ENCODE measurements at places on chromosomes 6 and 20.

- DNase-seq: no peak
These were observed 224.0 kb upstream of the PLN start for GRCh38 chr6:118324116-118324515.

GRCh38 chr6:91976797-91977196 lies 1389.9 kb upstream of the MAP3K7 start:
- DNase-seq: no peak

DNA sequence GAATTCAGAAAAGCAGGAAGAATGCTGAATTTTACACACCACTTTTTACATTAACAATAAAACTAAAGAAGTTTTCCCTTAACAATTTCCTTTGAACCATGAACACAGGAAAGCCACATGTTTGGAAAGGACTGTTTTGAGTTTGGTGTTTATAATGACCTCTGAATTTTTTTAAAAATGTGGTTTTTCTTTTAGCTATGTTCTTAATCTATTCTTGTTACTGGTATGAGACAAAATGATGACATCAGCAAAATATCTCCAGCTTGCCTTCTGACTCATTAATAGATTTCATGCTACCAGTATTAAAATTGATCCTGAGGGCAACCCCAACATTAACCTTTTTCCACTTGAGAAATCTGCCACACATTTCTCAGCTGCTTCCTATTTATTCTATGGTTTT lies 217.5 kb upstream of the THEMIS start:
- DNase-seq: no peak

DNA sequence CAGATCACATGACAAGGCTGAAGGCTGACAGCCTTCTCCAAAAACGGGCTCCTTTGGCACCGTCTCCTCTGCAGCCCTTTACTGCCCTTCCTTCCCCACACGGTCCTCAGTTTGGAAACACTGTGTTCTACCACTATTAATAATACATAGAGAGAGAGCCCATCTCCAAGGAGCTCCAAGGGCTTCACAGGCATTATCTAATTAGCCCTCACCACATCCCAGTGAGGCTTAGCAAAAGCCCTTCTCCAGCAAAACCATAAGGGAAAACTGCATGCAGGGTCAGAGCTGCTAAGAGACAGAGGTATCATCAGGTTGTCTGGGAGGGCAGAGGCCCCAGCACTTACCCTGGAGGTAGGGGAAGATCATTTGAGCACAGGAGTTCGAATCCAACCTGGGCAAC lies 169.3 kb upstream of the JARID2 start:
- no peak for DNase-seq

GRCh38 chr6:104771258-104771832 lies 88.4 kb downstream of the HACE1 start:
- DNase-seq: no peak

- no peak for DNase-seq
These were observed 3.2 kb downstream of the SLC22A23 start for GRCh38 chr6:3453413-3454272.

- no peak for DNase-seq
These were observed 2.2 kb upstream of the ARID1B start for GRCh38 chr6:156774863-156775405.

DNA sequence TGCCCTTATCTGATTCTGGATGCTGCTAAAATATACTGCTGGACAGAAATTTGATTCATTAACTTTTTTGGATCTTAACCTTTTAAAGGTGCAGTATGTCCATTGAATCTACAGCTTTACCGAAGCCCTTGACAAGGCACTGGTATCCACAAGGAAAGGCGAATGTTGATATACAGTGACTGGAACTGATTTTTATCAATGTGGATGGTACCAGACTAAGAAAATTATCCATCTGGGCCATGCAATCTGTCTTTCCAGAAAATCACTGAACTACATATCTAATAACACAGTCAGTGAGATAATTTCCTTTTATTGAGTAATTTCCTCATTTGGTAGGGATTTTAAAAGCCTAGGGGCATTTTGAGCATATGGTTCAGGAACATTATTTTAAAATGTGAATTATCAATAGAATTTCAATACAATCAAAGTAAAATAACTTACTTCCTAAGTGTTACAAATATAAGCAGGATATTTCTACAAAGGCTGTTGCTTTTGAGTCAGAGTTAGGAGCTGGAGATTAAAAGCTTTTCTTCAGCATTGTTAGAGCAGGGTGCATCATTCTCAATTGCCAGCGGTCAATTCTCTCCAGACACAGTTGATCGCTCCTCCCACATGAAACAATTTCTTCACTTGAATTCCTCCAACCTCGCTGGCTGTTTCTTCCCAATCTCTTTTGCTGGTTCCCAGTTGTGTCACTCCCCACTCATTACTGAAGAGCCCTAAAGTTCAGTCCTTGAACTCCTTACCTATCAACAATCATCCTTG lies 585.3 kb upstream of the FLRT3 start:
- DNase-seq: no peak

DNA sequence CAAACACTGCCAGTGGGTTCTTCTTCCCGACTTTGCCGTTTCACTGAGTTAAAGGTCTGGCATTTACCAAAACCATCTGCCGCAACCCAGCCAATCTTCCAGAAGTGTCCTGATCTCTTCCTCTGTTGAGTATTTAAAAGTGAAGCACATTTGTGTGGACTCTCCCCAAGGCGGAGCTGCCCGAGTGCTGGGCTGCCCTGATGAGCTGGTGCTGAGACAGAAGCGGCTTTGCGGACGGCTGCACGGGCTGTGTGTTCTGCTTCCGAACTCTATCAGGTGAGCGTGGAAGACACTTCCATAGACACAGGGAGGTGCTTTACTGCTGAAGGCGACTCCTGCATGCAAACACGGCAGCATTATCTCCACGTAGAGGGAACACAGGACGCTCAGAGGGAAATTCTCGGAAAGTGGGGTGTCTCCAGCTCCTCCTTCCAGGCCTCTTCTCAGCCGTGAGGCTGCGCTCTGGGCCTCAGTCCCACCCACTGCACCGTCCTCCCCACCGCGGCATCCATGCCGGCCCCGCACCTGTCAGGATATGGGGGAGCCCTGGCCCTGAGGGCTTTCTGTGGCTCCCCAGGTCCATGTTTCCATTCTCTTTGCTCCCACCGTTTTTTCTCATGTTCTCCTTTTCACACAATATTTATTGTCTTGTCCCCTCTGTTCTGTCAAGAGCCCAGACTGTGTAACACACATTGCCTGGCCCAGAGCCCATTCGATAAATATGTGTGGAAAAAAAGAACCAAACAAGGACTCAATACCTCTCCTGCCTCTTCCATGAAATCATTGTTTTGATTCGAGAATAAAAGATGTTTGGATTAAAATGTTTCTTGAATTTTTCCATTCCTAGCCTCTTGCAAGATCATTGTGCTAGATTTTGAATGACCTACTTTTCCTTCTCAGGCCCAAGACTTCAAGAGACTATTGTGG lies 205.1 kb downstream of the DLL1 start:
- DNase-seq: no peak

- no peak for DNase-seq
These were observed 6.8 kb upstream of the ALDH8A1 start for GRCh38 chr6:134956676-134957075.

DNA sequence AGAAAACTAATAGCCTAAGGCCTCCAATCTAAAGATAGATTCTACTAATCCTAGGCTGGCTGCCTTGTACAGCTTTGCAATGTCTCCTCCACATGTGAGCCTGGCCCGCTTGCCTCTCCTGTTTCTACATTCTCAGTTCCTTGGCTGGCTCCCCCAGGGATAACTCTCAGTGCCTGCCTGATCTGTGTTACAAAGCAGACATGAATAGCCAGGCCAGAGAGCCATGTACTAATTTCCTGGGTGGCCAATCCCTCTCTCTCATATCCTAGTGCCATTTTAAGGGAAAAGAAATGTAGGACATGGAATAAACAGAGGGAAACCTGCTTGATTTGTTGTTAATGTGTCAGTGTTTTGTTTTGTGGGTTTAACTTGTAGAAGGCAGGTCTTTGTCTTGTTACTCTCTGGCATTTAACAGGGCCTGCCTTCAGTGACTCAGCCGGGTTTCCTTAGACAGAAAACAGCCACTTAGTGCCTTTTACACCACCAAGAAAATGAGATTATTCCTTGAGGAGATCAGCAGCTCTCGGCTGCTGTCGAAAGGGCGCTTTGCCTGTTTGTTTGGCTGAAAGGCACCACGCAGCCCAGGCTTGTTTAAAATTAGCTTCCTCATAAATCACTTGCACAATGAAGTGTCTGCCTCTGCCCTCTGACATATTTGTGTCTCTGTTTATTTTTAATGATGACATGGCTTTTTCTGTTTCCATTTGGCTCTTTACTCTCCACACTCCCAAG lies 702.7 kb downstream of the MAFB start:
- no peak for DNase-seq

DNA sequence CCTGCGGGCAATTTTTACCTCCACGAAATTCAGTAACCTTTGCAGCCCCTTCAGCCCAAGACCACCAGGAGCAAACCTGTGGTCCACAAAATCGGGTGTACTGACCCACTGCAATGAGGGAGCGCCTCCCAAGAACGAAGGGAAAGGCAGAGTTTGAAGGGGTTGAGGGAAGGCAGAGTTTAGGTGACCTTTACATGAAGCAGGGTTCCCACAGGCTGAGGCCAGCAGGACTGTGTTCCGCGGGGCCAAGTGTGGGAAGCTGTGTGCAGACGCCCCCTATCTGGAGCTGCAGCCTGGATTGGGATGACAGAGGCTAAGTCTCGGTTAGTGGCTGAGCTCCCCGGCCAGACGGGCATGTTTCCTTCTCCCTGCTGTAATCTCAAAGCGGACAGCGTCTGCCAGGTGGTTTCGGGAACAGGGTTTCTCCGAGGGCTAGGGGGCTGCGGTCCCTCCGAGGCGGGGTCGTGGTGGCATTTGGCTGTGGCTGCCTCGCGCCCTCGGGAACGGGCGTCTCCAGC lies 826 bp upstream of the PYGB start:
- DNase-seq: no peak

- DNase-seq: no peak
These were observed 5.4 kb downstream of the TRIM26 start for GRCh38 chr6:30207619-30208295.

DNA sequence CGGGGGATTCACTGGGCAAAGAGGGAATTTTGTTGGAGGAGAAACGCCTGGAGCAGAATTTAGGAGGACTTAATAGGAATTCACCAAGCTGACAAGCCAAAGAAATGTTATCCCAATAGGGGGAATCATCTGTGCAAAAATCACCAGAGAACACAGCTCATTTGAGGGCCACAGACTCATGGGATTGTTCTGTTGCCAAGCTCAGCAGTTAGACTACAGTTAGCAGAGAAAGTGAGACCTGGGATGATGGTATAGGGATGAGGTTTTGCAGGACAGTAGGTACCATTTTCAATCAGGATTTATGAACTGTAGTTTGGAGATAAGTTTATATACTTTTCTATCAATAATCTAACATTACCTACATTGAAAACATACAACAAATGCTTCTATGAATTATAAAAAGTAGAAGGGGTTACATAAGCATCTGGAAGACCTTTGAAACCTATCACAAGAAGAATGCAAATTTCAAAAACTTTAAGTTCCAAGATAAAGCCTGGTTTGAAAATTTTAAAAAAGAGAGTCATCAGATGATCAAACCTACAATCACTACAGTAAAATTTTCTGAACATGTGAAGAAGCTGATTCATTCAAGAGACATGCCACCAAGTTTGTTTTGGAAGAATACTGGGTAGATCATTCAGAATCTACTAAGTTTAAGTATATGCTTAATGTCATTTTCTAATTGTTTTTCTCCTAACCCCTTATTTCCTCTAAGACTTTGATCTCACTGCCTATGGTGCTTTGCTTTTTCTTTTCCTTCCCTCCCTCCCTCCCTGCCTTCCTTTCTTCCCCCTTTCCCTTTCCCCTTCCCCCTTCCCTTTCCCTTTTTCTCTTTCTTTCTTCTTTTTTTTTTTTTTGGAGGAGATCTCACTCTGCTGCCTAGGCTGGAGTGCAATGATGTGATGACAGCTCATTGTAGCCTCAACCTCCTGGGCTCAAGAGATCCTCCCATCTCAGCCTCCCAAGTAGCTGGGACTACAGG lies 81.5 kb downstream of the KIF13A start:
- no peak for DNase-seq

GRCh38 chr6:142943711-142944123 lies 1.3 kb downstream of the HIVEP2 start:
- DNase-seq: no peak

GRCh38 chr6:30775104-30775503 lies 30.8 kb upstream of the IER3 start:
- no peak for DNase-seq

GRCh38 chr6:159444056-159444760 lies 248.8 kb downstream of the SOD2 start:
- no peak for DNase-seq

DNA sequence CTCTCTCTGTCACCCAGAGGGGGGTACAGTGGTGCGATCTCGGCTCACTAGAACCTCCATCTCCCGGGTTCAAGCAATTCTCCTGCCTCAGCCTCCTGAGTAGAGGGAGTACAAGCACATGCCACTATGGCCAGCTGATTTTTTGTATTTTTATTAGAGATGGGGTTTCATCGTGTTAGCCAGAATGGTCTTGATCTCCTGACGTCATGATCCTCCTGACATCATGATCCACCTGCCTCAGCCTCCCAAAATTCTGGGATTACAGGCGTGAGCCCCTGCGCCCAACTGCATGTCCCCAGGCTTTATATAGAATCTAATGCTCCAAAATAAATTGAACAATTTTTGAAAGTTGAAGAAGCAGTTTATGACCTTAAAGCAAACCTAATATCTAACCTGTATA lies 7.0 kb upstream of the CRISP2 start:
- no peak for DNase-seq

DNA sequence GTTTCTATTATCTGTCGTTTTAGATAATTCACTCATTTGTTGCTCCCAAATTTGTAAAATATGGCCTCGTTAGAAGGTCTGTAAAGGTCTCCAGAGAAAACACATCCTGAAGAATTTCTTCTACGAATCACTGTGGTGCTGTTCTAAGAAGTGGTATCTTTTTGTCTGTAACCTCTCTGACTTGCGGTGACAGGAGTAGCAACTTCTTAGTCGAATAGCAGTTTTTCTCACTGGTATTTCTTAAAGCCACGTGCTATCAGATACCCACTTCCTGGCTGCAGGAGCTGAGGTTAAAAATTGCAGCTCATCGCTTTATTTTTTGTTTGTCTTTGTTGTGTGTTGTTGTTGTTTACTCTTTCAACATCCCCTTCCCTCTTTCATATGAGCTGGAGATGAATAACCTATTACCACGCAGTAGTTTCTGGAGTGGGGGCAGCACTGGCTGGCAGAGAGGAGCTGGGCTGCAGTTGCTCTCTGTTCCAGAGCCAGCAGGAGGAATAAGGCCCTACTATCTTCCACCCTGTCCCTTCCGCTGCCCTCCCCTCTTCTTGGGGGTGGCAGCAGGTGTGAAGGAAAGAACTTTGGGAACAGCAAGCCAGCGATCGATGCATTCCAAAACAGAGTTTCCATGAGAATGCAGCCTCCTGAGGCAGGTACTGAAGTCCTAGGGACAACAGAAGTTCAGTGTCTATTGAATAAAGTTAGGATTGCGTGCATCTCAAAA lies 64.7 kb downstream of the C6orf118 start:
- DNase-seq: no peak

DNA sequence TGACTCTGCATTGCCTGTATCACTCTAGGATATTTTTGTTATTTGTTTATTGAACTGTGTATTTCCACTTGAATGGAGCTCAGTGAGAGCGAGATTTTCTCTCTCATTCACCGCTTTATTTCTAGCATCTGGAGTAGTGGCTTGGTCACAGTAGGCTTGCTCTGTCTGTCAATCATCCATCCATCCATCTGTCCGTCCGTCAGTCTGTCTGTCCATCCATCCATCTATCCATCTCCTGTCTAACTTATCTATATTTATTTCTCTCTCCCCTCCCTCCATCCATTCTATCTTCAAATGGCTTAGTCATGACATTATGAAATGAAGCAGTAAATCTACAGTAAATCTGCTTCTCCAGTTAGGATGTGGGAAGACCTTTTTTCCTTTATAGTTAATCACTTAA lies 94.6 kb downstream of the TIAM2 start:
- no peak for DNase-seq

- no peak for DNase-seq
These were observed 6.1 kb downstream of the PTPRT start for GRCh38 chr20:43183536-43184070.

Measured in effector memory CD4-positive, alpha-beta T cell (primary cell).